NCI-H510A (cell line): ENCODE measurements at places on chromosomes 3 and 15.

DNA sequence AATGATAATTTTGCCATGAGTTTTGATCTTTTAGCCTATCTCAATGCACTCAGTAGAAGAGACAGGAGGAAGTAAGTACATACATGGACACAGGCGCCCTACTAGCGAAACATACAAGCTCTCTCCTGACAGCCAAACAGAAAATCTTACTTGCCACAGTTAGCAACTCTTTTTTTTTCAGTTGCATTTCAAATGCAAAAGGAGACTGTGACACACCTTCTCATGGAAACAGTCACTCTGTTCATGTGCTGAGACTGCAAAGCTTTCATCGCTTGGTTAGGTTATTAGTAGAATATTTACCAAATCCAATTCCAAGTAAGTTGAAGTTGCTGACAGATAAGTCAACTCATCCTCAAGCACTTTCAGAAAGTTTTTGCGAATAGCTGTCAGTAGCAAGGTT, 223.3 kb downstream of the FOXP1 start:
- DNase-seq: no peak

- no peak for DNase-seq
Observed at GRCh38 chr15:100170291-100171210, 171.2 kb downstream of the ADAMTS17 start.

DNA sequence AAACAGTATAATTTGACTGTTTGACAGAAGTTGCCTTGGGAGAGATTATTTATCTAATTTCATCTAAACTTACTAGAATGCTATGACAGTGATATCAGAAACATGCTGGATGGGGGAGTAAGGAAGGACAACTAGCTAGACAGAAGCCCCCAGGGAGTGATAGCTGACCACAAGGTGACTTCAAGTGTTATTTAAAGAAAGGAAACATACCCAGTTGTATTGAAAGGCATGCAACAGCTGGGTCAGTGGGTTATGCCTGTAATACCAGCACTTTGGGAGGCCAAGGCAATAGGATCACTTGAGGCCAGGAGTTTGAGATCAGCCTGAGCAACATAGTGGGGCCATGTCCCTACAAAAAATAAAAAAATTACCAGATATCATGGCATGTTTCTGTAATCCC, 69.6 kb downstream of the SLC49A4 start:
- DNase-seq: no peak

DNA sequence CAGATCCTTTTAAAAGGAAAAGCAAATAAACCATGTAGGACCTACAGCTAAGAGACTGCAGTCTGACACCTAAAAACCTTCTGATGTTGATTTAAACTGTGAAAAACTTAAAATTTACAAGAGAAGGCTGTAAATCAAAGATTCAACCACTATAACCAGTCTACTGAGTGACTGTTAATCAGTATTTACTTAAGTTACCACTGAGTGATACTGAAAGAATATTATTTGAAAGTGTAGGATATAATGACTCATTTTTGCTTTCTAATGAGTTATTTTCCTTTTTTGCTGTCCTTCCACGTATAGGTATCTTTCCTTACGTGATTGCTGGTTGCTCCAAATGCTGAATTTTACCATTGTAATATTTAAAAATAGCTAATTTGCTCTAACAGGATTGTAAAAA, 44.6 kb downstream of the RFX7 start:
- DNase-seq: no peak

GRCh38 chr3:159513444-159513843, 475.2 kb upstream of the IL12A start:
- DNase-seq: no peak

DNA sequence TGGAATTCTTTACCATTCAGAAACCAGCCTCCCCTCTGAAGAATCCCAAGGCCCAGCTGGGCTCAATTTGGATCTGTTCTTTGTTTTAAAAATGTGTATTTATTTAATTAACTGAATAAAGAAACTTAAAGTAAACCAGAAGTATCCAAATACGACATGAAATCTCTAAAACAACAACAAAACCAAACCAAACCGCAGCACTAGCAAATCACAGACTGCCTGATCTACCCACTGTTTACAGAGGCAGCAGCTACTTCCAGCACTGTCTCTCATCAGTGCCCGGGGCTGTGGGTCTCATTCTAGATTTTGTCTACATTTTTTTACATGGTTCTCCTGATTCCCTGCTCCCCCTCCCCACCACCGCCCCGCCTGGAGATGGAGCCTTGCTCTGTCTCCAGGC, 2.3 kb downstream of the FLNB start:
- DNase-seq: no peak

GRCh38 chr15:48940508-48940907, 23.2 kb downstream of the SHC4 start:
- DNase-seq: no peak

DNA sequence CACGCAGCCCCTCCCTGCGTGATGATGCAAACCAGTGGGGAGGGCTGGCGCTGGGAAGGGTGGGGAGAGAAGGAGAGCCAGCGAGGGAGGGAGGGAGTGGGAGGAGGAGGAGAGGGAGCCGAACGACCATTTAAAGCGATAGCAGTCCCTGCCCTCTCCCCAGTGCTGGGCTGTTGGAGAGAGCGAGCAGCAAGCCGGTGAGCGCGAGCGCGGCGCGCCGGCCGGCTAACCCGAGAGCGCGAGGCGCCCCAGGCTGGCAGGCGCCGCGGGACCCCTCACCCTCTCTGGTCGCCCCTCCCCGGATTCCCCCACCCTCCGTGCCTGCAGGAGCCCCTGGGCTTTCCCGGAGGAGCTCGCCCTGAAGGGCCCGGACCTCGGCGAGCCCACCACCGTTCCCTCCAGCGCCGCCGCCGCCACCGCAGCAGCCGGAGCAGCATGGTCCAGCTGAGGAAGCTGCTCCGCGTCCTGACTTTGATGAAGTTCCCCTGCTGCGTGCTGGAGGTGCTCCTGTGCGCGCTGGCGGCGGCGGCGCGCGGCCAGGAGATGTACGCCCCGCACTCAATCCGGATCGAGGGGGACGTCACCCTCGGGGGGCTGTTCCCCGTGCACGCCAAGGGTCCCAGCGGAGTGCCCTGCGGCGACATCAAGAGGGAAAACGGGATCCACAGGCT, at the start of gene GRM7:
Gene GRM7 (plus strand): TSS at position 162 of the 671 bp plus-strand sequence.
- no peak for DNase-seq

- DNase-seq: no peak
Observed at GRCh38 chr3:127955728-127956127, 40.7 kb downstream of the KBTBD12 start.

GRCh38 chr15:74789171-74789631, 7.3 kb downstream of the CSK start:
- no peak for DNase-seq

DNA sequence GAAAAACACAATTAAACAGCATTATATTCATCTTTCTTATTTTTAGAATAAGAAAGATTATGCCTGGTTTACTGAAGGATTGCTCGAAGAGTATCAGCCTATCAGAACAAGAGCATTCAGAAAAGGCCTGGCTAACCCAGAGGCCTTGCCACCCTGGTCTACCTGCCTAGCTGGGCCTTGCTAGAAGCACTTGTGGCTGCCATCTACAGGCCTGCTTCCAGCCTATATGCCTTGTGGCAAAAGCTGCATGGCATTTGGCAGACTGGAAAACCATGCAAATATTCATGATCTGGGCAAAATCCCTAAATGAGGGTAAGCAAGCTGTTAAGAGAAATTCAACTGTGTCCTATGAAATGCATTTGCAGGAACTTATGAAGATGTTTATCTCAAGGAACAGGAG, 9.3 kb upstream of the ATP13A4 start:
- no peak for DNase-seq

DNA sequence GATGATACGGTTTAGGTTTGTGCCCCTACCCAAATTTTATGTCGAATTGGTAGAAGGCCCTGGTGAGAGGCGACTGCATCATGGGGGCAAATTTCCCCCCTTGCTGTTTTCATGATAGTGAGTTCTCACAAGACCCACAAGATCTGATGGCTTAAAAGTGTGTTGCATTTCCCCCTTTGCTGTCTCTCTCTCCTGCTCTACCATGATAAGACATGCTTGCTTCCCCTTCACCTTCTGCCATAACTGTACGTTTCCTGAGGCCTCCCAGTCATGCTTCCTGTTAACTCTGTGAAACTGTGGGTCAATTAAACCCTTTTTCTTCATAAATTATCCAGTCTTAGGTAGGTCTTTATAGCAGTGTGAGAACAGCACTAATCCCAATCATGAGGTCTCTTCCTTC, 381.2 kb downstream of the RSL24D1 start:
- DNase-seq: no peak

GRCh38 chr15:82140886-82141285, 95.1 kb upstream of the MEX3B start:
- DNase-seq: no peak

GRCh38 chr15:85408270-85408746, 27.9 kb downstream of the AKAP13 start:
- DNase-seq: no peak

- no peak for DNase-seq
Observed at GRCh38 chr15:22981051-22981840, 1.1 kb upstream of the CYFIP1 start.

DNA sequence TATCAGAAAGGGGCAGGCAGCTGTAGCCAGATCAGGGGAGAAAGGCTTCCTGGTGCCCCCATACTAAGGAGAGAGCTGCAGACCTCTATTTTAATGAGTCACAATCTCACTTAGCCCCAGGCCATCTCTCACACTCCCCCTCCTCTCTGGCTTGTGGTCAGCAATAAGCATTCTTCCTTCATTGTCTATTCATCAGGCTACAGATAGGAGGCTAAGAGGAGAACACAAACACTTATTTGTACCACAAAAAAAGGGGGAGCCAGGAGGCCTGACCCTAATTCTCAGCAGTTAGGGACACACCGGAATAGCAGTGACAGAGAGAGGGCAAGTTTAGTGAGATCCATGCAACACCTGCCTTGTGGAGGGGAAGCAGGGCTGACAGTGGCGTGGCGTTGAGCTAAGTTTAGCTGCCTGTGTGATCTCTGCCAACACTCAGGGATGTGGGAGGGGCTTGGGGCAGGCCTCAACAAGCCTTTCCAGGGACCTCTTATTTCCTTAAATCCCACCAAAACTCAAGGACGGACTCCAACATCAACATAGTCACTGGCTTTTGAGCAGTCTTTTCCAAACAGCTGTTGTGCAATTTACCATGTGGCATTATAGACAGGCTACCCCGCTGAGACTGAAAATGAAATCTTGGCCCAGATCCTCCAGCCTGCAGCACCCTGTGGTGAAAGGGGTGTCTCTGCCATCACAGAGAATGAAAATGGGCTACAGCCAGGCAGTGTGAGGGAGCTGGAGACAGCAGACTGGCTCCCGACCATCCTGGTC, 191.9 kb upstream of the TSC22D2 start:
- no peak for DNase-seq

- DNase-seq: no peak
Observed at GRCh38 chr15:98000249-98001203, 40.0 kb downstream of the ARRDC4 start.

- DNase-seq: no peak
Observed at GRCh38 chr15:101544613-101544945, 55.1 kb upstream of the PCSK6 start.

- no peak for DNase-seq
Observed at GRCh38 chr15:75531041-75531450, 48.1 kb downstream of the PTPN9 start.

DNA sequence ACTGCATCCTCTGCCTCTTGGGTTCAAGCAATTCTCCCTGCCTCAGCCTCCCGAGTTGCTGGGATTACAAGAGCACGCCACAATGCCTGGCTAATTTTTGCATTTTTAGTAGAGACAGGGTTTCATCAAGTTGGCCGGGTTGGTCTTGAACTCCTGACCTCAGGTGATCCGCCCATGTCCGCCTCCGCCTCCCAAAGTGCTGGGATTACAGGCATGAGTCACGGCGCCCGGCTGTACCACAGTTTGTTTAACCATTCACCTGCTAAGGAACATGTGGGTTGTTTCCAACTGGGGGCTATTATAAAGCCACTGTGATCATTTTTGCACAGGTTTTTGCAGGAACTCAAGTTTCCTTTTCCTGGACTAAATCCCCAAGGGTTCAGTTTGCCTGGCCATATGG, 123.2 kb upstream of the RAP2B start:
- no peak for DNase-seq

DNA sequence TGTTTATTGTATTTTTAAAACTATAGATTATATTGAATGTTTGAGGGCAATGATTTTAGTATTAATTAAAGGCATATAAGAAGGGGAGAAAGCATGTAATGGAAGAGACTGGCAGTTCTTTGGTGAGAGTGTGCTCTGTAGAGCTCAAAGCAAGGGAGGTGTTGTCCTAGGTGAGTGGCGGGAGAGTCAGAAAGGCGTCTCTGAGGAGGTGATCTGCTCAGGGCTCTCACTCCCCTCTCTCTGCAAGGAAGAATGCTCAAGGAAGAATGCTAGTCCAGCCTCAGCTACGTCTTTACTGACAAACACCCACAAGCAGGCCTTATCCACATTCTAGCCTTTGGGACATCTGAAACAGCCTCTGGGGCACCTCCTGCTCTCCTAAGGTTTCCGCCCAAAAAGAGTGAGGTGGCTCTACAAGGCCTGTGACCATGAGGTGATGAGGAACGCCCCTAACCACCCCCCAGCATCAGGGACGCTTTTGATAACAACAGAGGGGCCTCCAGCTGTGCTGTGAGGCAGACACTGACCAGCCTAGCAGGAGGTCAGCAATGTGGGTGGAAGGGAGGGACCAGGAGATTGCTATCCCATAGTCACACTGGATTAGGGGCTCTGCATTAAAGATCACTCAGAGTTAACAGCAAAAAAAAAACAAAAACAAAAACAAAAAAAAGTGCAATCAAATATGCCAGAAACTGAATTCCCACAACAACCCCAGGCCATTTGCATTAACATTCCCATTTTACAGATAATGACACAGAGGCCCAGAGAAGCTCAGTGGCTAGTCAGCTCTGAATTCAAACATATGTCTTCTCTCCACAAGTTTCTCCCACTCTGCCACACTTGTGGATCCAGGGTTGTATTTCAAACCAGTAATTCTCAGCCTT, 202.2 kb upstream of the CTNNB1 start:
- DNase-seq: no peak

DNA sequence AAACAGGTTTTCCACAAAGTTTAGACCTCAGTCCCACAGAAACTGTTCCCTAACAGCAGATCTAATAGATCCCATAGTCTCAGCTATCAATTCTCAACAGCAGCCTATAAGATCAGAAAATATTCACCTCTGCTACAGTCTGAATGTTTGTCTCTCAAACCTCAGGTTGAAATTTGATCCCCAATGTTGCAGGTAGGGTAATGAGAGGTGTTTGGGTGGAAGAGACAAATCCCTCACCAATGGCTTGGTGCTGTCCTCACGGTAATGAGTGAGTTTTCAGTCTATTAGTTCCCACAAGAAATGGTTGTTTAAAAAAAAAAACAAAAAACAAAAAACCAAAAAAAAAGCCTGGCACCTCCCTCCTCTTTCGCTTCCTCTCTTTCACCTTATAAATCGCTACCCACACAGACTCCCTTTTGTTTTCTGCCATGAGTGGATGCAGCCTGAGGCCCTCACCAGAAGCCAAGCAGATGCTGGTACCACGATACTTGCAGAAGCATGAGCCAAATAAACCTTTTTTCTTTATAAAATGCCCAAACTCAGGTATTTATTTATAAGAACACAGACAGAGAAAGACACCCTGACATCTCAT, 14.2 kb downstream of the ZNF280D start:
- no peak for DNase-seq

DNA sequence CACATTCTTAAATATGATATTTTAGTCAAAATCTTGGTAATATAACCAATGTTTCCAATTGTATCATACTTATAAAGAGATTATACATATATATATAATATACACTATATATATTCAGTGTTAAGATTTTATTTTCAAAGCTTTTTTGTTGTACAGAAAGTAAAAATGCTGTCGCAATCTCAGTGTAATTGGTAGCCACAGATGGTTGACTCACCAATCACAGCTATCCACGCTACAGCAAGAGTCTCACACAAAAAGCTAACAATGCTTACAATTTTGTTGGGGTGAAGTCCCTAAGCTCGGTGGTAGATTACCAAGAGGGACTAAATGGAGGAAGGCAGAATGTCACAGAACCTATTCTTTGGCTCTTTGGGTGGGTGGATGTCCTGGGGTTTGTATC, 16.9 kb upstream of the CFAP161 start:
- no peak for DNase-seq
